Testis (tissue), 5 donors: ENCODE measurements at places on chromosomes 3 and 15. TPM values are rescaled to one million over a fixed set of nuclear protein-coding genes. Genes with fewer than 3 reads are reported as not detected.

LTK gene
- 4.2 TPM for total RNA-seq

GRCh38 chr15:80530737-80531365, 126.7 kb downstream of the ARNT2 start:
- DNase-seq, result no peak

ARNT2 gene
- 58.7 TPM for total RNA-seq

GRCh38 chr3:31976302-31976701, 4.8 kb downstream of the OSBPL10 start:
- no peak for DNase-seq

SH2D7 gene
- 1.5 TPM for total RNA-seq

POLG gene
- total RNA-seq, result 65.2 TPM

PATL2 gene
- 0.62 TPM for total RNA-seq

MESP2 gene
- 2.2 TPM for total RNA-seq

- no peak for DNase-seq
Observed at GRCh38 chr3:184765730-184766074, 46.3 kb upstream of the VPS8 start.

DNA sequence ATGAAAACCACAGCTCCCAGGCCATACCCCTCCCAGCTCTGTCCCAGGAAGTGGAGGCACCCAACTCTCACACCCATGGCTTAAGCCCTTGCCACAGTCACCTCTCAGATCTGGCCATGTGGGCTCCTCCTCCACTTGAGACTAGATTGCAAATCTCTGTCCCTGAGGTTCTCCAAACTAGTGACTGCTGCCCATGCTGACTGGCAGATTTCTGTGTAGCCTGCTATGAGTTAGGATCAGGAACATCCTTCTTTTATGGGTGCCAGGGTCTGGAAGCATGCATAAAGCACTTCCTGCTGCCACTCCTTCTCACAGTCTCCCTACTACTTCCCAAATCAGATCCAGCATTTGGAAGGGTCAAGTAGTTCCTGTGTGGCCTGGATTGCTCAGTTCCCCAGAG, 59.6 kb upstream of the GOLIM4 start:
- no peak for DNase-seq

GRCh38 chr3:134134240-134134639, 104.5 kb upstream of the SLCO2A1 start:
- no peak for DNase-seq

DNA sequence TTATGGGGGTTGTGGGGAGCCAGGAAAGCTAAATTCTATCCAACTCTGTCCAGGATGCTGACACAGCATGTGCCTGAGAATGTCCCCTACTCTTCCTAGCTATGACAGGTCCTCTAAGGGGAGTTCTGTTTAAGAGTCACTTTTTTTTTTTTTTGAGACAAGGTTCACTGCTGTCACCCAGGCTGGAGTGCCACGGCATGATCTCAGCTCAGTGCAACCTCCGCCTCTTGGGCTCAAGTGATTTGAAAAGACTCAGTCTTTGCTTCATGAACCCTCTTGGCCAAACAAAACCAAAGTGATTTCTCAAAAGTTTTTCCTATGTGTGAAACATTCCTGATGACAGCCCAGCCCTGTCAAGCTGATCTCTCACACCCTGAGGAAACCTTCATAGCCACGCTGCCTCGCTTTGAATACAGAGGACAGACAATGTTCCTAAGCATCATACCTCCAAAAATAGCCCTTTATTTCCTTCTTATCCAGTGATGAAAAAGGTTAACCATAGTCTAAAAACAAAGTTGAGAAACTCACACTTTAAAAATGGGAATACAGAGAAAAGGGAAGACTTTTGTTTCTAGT, 105.5 kb upstream of the PROK2 start:
- no peak for DNase-seq
